CD4-positive, alpha-beta T cell treated with Interleukin-17A for 1 hour (primary cell): ENCODE measurements at places on chromosomes 11 and 22.
A peak's percentile ranks its signal among the peaks of the same experiment; 100 is the strongest.

DNA sequence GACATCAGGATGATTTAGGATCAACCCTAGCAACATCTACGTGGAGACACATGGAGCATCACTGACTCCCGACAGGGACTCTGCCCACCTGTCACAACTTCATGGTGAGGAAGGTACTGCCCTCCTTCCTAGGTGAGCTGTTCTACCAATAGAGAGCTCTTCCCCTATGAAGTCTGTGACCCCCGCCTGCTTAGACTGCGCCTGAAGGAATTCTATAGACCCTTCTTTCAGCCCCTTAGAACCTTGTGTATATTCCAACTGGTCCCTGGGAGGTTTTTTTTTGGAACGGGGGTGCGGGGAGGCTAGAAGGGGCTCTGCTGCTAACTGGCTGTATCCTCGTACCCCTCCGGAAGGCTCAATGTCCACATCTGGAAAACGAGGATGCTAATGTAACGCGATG, 566 bp downstream of the INTS4 start:
- no peak for DNase-seq

- DNase-seq: no peak
Measured at GRCh38 chr11:44416776-44417175, 106.8 kb upstream of the ALX4 start.

GRCh38 chr11:76317296-76317695, 63.6 kb downstream of the THAP12 start:
- DNase-seq: no peak

- DNase-seq: peak; percentile 35
Measured at GRCh38 chr11:116980136-116980793, 118.0 kb downstream of the SIK3 start.
